ENCODE measurements at places on chromosomes 12 and 14. TPM values are rescaled to one million over a fixed set of nuclear protein-coding genes. Genes with fewer than 3 reads are reported as not detected.

The PTMS gene
- 11.7 TPM for total RNA-seq

The MPHOSPH9 gene
- 103 TPM for total RNA-seq

The ATG14 gene
- 6.0 TPM for total RNA-seq

The ALDH2 gene
- 0.50 TPM for total RNA-seq

The C14orf180 gene
- not detected for total RNA-seq

The SIVA1 gene
- 76.5 TPM for total RNA-seq

The CMA1 gene
- total RNA-seq = not detected

The RHEBL1 gene
- total RNA-seq = 8.4 TPM

Data from activated naive CD4-positive, alpha-beta T cell treated with anti-CD3 and anti-CD28 coated beads, Interleukin-2, amount 10 ng/mL, durations not matched to agents 5 hours and 36 hours (primary cell).